Activated T-cell treated with anti-CD3 and anti-CD28 coated beads, Interleukin-2, amount 50 U/mL, for 72 hours (primary cell): ENCODE measurements at places on chromosomes 16 and 17.

- no peak overlapping the region for H3K27ac ChIP-seq
- peaks cover 2% of the 10 kb centered on the region for H3K36me3 ChIP-seq
Observed at GRCh38 chr17:12058535-12058934, 37.9 kb downstream of the MAP2K4 start.

DNA sequence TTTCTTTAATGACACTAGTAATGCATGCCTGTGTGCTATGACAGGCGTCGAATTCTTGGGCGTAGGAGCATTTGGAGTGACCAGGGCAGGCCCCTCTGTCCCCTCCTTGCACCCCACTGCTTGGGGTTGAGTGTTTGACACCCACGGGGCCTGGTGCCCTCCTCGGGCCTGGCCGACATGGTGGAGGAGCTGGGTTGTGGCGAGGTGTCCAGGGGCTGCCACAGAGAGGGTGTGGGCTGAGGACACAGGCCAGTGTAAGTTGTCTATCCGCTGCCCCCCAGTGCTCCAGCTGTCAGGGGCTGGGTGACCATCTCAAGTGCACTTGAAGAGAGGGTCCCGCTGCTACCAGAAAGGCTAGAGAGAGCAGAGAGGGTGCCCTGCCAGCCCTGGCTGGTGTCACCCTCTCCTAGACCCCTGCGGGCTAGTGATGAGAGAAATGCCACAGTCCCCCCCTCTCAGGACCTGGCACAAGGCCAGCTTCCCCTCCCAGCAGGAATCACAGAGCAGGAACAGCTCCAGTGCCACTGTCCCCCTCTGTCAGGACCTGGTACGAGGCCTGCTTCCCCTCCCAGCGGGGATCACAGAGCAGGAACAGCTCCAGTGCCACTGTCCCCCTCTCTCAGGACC, 30.5 kb downstream of the MGRN1 start:
- peaks cover 24% of the 10 kb centered on the region for H3K4me1 ChIP-seq
- no peak overlapping the region for H3K27ac ChIP-seq
- H3K4me3 ChIP-seq, result no peak overlapping the region
- no peaks in the 10 kb centered on the region for H3K36me3 ChIP-seq
- H3K27me3 ChIP-seq, result no peaks in the 10 kb centered on the region
- no peak for DNase-seq

DNA sequence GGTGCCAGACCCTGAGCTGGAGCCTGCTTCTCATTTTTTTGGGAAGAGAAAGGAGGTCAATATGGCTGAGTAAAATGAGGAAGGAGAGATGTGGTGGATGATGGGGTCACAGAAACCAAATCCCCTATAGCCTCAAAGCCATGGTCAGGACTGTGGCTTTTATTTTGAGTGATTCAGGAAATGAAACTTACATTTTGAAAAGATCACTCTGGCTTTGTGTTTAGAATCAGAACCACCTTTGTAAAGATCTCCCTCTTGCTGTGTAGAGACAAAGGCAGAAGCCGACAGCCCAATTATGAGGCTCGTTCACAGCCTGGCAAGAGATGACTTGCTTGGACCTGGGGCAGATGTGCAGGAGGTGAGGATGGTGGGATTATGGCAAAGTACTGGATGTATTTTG, 121.6 kb upstream of the ANKFN1 start:
- no peak overlapping the region for H3K4me3 ChIP-seq
- H3K4me1 ChIP-seq, result peaks cover 11% of the 10 kb centered on the region
- peaks cover 1% of the 10 kb centered on the region for H3K36me3 ChIP-seq
- no peak for DNase-seq
- H3K27me3 ChIP-seq, result peaks cover 51% of the 10 kb centered on the region
- H3K27ac ChIP-seq, result no peak overlapping the region

DNA sequence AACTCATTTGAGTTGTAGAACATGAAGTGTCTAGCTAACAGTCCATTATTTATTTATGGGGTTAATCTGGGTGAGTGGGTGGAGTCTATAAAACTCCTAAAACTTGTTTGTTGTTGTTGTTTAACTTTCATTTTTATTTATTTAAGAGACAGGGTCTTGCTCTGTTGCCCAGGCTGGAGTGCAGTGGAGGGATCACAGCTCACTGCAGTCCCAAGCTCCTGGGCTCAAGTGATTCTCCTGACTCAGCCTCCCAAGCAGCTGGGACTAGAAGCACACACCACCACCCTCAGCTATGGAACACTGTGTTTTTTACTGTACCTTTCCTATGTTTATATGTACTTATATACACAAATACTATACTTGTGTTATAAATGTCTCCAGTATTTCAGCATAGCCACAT, 77.8 kb upstream of the CLEC18B start:
- no peak overlapping the region for H3K27ac ChIP-seq
- H3K4me3 ChIP-seq, result no peak overlapping the region
- DNase-seq, result no peak
- H3K4me1 ChIP-seq, result no peaks in the 10 kb centered on the region
- peaks cover 10% of the 10 kb centered on the region for H3K36me3 ChIP-seq
- H3K27me3 ChIP-seq, result no peaks in the 10 kb centered on the region

DNA sequence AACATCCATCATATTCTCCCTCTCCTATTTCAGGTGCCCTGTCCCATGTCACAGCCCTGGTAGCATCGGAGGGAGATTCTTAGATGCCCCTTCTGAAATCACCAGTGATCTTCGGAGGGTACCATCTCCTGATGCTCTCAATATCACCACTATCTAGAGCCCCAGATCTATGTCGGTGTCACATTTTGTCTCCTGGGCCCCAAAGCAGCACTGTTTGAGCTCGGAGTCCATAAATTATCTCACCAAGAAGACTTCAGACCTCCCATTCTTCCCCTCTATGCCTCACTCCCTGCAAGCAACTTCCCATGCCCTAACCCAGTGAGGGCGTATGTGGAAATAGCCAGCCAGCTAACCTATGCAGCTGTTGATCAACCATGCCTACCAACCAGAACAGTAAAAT, 51.5 kb upstream of the NLK start:
- DNase-seq, result no peak
- no peak overlapping the region for H3K4me3 ChIP-seq
- H3K27ac ChIP-seq, result no peak overlapping the region
- H3K27me3 ChIP-seq, result peaks cover 11% of the 10 kb centered on the region

DNA sequence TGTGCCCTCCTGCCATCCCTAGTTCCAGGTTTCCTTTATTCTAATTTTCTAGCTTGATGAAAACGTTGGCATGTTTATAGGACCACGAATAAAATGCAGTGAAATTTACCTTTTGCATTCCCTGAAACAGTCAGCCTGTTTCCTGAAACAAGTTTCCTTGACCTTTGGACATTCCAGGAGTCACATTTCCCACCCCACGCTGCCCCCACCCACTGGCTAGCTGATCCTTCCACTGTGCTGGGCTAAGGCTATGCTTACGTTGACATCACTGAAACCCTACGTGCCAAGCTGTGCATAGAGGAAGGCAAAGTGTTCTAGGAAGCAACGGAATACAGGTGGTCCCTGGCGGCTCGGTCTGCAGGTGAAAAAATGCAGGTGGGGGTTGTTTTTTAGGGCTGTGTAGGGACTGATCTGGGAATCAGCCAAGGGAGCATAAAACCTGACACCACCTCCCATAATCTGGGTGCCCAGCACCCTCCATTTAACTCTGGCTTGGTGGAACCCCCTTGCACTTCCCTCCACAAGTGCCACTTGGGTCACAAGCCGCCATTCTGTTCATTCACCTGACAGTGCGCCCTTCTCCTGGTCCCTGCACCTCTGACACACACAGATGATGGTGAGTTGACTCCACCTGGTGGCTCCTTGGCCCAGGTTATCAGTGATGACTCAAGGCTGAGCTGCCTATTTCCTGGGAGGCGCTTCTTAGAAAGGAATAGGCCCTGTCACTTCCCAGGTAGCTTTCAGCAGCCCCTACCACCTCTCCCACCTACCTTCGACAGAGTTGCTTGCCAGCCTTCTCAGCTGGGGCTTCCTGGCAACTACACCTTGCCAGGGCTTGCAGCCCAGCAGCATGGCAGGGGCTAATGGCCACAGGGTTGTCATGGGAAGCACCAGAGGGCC, 83.7 kb downstream of the N4BP1 start:
- H3K36me3 ChIP-seq, result no peaks in the 10 kb centered on the region
- H3K4me1 ChIP-seq, result peaks cover 10% of the 10 kb centered on the region
- peak; percentile 38 for DNase-seq
- H3K27ac ChIP-seq, result no peak overlapping the region
- H3K27me3 ChIP-seq, result no peaks in the 10 kb centered on the region

DNA sequence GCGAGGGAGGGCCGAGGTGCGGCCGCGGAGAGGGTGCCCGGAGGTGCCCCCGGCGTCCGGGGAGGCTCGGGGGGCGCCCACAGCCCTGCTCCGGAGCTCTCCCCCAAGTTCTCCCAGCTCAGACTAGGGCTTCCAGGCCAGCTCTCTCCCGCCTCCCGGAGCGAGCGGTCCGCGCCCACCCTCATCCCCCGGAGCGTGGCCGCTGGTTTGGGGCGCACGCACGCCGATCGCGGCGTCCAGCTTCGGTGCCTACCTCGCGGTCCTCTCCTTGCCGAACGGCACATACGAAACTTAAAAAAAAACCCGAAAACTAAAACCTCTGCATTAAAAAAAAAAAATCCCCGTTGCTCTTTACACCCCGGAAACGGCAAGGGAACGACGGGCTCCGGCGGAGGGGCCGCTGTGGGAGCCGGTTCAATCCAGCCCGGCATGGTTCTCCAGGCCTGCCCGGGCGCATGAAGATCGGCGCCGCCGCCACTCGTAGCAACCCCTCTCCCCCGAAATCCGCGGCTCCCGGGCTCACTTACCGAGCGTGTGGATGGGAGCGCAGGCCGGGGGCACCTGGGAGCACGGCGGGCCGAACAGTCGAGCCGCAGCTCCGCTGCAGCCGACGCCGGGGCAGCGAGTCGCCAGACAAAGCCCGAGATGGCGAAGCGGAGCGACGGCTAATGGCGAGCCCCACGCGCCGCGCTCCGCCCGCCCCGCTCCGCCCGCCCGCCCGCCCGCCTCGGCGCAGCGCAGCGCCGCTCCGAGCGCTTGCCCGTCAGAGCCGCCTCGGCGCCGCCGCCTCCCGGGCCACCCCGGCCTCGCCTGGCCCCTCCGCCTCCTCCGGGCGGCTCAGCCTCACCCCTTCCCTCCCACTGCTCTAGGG, 973 bp upstream of the UBTF start:
- DNase-seq, result peak; percentile 61
- H3K4me1 ChIP-seq, result peaks cover 39% of the 10 kb centered on the region
- H3K27me3 ChIP-seq, result no peaks in the 10 kb centered on the region

GRCh38 chr17:75853433-75853832, 1.7 kb downstream of the WBP2 start:
- no peaks in the 10 kb centered on the region for H3K27me3 ChIP-seq
- peaks cover 25% of the 10 kb centered on the region for H3K4me1 ChIP-seq
- peaks cover 5% of the 10 kb centered on the region for H3K36me3 ChIP-seq
- peak overlapping the region; percentile 73 for H3K27ac ChIP-seq
- DNase-seq, result no peak

GRCh38 chr17:62718429-62718828, 89.7 kb downstream of the MARCHF10 start:
- H3K4me1 ChIP-seq, result peaks cover 16% of the 10 kb centered on the region
- no peak overlapping the region for H3K27ac ChIP-seq
- peak overlapping the region; percentile 6 for H3K4me3 ChIP-seq
- peaks cover 6% of the 10 kb centered on the region for H3K36me3 ChIP-seq

- H3K36me3 ChIP-seq, result no peaks in the 10 kb centered on the region
- H3K4me3 ChIP-seq, result no peak overlapping the region
- no peak overlapping the region for H3K27ac ChIP-seq
- DNase-seq, result no peak
- H3K27me3 ChIP-seq, result peaks cover 9% of the 10 kb centered on the region
- no peaks in the 10 kb centered on the region for H3K4me1 ChIP-seq
Observed at GRCh38 chr17:74078363-74078941, 125.0 kb upstream of the RPL38 start.

DNA sequence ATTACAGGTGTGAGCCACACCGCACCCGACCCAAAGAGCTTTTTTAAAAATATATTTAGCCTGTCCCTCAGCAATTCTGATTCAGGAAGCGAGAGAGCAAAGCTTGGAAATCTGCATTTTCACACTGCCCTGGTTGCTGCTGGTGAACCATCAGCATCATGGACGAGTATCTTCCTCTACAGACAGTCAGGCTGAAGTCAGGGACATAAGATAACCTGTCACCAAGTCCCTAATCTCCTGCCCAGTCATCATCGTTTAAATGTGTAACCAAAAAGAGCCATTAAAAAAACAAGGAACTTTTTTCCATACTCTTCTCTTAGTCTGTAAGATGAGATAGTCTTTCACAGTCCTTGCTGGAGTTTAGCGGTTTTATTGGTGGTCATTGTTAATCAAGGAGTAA, 6.7 kb downstream of the PMM2 start:
- no peak overlapping the region for H3K4me3 ChIP-seq
- no peak for DNase-seq
- H3K27me3 ChIP-seq, result no peaks in the 10 kb centered on the region
- no peak overlapping the region for H3K27ac ChIP-seq
